Activated T-cell treated with anti-CD3 and anti-CD28 coated beads, Interleukin-2, amount 50 U/mL, for 24 hours (primary cell): ENCODE measurements at places on chromosomes 12 and 14.
A peak's percentile ranks its signal among the peaks of the same experiment; 100 is the strongest.

DNA sequence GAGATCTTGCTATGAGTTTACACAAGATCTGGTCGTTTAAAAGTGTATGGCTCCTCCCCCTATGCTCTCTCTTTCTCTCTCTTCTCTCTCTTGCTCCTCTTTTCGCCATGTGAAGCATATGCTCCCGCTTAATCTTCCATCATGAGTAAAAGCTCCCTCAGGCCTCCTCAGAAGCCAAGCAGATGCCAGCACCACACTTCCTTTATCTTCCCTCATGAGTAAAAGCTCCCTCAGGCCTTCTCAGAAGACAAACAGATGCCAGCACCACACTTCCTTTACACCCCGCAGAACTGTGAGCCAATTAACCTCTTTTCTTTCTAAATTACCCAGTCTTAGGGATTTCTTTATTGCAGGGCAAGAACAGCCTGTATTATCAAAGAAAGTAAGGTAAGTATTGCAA is 152.4 kb downstream of the SEC23A start:
- no peak for DNase-seq

DNA sequence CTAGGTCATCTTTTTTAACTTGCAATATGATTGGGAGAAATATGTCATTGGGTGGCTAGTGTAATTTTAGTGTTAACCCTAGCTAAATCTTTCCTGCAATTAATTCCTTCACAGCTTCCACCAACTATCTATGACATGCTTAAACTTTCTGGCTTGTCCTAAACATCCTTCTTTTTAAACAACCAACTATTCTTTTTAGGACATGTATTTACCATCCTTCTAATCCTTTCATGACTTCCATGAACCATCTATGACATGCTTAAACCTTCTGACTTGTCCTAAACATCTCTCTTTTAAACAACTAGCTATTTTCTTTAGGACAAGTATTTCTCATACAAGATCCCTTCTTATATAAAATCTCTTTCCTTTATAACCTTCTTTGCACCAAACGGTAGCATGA is 179.6 kb upstream of the PDZRN4 start:
- no peak for DNase-seq

GRCh38 chr14:92277031-92277430 is 45.9 kb upstream of the SLC24A4 start:
- DNase-seq = no peak

DNA sequence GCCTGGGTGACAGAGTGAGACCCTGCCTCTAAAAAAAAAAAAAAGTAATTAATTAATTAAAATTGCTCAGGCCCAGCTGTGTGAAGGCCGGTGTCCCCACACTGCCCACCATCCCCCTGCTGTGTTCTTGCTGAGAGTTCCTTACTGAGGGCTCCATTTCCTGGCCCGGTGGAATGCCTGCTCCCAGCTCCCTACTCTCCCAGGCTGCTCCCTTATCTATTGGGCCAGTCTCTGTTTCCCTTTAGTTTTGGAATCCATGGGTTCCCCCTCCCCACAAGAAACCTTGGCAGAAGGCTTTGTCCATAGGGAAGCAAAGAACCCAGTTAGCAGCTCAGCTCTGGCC is 19.0 kb downstream of the MLXIP start:
- DNase-seq = no peak

DNA sequence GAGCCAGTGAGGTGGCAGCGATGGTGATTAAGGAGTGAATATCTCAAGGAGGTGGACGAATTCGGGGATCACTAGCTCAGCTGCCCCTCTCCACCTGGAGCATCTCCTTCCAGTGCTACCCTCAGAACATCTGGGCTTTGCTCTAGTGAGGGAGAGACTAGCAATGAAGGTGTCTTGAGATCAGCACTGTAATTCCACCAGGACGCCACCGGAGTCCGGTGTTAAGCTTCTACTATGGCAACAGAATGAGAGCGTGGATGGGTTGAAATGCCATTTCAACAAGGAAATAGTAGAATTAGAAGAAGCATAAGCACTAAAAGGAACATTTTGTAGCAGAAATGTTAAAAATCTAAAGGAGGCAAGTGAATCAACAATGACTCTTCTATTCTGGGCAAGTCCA is 61.1 kb downstream of the NTF3 start:
- no peak for DNase-seq

DNA sequence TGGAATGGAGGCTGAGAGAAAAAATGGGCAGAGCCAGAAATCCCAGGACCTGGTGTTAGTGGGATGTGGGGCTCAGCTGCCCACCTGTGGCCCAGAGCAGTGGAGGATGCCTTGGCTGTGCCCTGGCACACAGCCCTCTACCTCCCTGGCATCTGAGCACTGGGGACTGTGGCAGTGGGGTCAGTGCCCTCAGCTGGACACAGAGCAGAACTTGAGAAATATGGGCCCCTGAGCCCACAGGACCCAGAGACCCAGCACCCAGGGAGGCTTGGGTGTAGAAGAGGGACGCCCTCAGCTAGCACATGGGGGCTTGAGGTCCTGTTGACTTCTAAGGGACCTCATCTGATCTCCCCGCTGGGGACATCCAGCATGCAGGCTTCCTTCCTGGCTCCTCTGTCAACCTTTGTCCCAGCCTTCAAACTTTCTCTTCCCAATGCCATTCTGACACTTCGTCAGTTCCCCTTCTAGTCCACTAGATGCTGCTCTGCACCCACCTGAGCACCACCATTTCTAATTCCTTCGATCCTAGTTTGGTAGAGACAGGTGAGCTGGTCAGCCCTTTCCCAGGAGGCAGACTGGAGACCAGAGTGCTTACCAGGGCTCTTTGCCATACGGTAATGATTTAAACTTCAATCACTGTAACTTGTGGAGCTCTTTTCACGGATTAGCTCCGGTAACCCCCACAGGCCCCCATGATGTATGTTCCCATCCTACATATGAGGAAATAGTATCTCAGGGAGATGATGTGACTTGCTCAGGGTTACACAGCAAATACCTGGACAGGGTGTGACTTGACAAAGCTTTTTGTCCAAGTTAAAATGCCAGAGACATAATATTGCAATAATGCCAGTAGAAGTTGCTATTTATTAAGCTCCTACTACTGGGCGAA is 143.7 kb downstream of the ASCL4 start:
- DNase-seq = no peak

- DNase-seq = peak; percentile 40
Measured at GRCh38 chr12:49019443-49020324, 1.1 kb upstream of the PRKAG1 start.

GRCh38 chr12:127489061-127489460 is 777.9 kb upstream of the TMEM132C start:
- no peak for DNase-seq

GRCh38 chr14:93092606-93093556 is 22.8 kb downstream of the ITPK1 start:
- DNase-seq = no peak

- peak; percentile 68 for DNase-seq
Measured at GRCh38 chr12:19129486-19130223, at the start of gene PLEKHA5. Gene PLEKHA5, plus strand, starts transcription at chr12:19129733. Its CDS starts 67 bp downstream, at chr12:19129800.

DNA sequence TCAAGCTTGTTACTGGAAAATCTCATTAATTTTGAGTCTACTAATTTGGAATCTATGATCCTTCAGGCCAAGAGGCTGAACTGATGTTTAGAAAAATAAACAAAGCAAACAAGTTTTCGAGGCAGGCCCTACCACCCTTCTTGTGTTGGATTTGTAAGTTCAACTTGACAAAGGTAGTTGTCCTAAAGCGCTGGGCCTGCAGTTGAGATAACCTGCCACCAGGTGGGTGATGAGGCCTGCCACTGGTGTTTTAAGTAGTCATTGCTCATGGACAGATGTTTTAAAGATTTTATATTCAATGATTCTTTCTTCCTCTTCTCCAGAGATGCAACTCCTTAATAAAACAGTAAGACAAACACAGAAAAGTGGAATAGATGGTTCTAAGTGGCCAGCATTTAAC is 19.4 kb downstream of the ACVRL1 start:
- DNase-seq = peak; percentile 70

GRCh38 chr12:107651571-107652449 is 33.8 kb upstream of the PWP1 start:
- DNase-seq = no peak

- peak; percentile 0 for DNase-seq
Measured at GRCh38 chr14:76694106-76694505, 67.2 kb upstream of the VASH1 start.

GRCh38 chr14:31449971-31450610 is 7.2 kb downstream of the DTD2 start:
- DNase-seq = no peak

DNA sequence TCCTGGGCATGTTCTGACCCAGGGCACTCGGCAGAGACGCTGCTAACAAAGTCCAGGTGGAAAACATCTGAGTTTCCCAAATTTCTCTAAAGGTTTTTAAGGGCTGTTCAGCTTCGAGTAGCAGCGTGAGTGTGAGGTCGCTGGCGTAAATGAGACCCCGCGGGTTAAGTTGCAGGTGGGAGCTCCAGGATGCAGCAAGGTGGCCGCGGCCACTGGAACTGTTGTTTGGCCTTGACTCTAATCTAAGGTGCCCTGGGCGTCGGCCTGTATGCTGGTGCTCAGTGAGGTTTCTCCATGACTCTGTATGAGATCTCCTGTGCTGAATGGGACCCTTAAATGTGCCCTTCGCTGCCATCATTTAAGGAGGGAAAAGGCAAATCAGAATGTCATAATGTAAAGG is 50.7 kb downstream of the ELK3 start:
- peak; percentile 9 for DNase-seq

DNA sequence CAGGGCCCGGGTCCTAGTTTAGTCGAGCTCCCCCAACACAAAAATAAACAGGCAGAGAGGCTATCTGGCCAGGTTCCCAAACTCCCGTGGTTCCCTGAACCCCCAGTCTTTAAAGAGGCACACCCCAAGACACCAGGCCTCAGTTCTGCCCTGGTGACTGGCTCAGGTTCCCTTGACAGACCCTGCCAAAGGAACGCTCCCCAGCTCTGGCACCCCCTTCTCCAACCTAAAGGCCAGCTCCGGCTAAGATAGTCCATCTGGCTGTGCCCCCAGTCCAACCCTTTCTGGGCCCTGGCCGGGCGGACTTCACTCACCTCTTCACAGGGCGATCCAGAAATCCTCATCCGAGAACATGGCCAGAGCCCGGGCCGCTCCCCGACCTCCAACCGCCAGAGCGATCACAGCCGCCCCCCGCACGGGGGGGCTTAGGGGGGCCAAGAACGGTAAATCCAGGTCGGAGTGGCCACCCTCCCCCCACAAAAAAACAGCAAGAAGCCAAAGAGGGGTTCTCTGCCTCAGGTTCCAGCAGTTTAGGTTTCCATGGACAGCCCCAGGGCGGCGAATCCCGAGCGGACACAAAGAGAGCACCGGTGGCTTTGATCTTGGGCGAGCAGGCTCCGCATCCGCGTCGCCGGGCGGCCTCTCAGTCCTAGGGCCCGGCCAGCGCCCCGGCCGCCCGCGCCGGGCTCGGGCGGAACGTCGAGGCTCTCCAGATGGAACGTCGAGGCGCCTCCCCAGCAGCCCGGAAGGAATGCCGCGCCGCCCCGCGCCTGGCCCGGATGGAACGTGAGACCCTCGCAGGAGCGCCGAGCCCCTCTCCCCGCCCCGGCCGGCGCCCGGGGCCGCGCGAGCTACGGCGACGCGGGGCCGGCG is 1.1 kb downstream of the KMT2D start:
- no peak for DNase-seq

DNA sequence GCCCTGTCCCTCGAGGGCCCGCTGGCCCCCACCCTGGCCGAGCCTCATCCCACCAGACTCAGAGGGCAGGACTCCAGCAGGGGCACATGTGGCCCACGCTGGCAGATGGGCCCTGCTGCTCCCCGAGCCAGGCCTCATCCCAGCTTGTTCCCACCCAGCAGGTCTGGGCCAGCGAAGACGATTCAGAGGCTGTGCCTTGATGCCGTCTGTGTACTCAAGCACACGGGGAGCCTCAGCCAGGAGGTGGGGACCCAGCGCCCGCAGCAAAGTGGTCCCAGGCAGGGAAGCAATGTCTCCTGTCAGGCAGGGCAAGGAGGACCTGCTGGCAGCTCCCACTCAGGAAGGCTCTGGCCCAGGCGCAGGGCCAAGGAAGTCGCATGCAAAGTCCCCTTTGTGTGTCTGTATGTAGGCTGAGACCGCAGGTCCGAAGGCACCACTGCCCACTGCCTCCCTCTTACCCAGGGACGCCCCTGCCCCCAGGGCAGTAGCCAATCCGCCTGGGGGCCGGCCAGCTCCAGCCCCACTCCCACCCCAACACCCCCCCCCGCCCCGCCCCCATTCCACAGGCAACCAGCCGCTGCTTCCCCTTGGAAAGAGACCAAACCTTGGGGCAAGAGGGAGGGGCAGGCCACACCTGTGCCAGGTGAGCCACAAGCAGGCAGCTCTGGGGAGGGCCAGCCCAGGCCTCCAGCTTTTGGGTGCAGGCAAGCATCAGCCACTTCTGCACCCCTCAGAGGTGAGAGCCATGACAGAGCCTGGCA is 9.4 kb downstream of the DEGS2 start:
- no peak for DNase-seq

DNA sequence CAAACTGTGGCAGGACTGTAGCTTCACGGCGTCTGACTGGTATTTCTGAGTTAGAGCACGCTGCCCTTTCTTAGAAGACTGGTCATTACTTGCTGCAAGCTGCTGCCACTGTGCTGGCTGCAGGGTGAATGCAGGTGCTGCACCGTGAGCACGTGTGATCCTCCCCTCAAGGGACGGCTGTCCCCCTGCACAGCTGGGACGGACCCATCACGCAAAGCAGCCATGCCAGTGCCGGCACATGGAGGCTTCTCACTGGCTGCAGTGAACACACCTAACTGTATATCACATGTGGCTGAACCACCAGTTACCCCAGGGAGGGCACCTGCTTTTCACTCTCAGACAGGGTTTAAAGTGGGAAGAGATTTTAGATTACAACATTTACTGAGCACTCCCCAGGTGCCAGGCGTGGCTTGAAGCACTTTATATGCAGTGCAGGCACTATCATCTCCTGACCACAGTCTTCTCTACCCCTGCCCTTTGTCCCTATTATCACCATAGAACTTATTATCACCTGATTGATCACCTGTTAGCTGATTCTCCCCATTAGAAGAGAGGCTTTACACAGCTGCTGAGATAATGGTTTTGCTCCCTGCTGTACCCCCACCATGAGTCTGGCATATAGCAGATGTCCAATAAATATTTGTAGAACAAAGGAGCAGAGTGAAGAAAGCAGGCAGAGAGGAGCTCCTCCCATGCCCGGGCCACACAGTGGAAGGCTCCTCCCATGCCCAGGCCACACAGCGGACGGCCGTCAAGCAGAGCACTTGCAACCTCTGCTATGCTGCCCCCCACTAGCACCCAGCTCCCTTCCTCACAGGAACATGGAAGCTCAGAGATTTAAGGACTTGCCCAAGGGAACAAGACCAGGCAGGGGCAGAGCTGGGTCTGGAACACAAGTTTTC is 25.9 kb downstream of the SLC25A47 start:
- DNase-seq = no peak

DNA sequence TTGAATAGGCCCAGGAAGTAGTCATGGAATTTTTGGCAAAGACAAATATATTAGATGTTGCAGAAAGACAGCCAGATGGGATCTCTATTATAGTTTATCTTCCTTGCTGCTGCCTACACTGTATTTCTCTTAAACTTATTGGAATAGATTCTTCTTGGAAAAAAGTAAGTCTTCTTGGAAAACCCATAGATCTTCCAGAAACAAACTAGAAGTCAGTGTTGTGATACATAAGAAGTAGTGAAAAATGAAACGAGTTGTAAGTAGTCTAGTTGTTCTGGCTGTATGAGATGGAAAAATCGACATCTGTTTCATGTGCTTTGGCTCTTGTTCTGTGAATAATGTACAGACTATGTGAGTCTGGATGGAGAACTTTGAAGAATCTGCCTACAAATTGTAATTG is 29.0 kb downstream of the GLIPR1L2 start:
- no peak for DNase-seq

GRCh38 chr12:82130762-82131161 is 227.4 kb downstream of the CCDC59 start:
- no peak for DNase-seq

GRCh38 chr12:54977155-54977554 is 7.4 kb downstream of the TESPA1 start:
- DNase-seq = no peak
